ENCODE measurements at places on chromosomes 2 and 18.

- no peak for DNase-seq
Observed at GRCh38 chr18:5159080-5159479, 38.0 kb downstream of the AKAIN1 start.

GRCh38 chr18:74597034-74597661 lies 522 bp upstream of the ZNF407 start:
- DNase-seq = peak; percentile 86

DNA sequence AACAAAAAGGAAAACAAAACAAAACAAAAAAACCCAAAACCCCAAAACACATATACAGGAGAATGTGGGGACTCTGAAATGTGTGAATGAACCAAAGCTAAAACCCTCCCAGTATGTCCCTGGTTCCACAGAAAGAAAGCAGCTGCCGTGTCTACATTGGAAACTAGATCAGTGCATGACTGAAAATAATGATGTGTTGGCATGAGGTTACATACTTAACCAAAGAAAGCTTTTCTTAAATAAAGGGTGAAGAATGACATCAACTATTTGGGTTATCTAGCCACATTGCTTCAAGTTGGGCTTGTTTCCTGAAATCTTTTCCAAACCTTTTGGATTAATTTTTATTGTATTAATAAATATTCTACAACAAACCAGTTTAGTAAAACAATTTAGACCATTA lies 91.9 kb upstream of the FN1 start:
- DNase-seq = no peak

- DNase-seq = no peak
Observed at GRCh38 chr2:178211943-178212342, 17.6 kb downstream of the OSBPL6 start.

- DNase-seq = no peak
Observed at GRCh38 chr18:47887227-47887626, 43.2 kb downstream of the SMAD2 start.

DNA sequence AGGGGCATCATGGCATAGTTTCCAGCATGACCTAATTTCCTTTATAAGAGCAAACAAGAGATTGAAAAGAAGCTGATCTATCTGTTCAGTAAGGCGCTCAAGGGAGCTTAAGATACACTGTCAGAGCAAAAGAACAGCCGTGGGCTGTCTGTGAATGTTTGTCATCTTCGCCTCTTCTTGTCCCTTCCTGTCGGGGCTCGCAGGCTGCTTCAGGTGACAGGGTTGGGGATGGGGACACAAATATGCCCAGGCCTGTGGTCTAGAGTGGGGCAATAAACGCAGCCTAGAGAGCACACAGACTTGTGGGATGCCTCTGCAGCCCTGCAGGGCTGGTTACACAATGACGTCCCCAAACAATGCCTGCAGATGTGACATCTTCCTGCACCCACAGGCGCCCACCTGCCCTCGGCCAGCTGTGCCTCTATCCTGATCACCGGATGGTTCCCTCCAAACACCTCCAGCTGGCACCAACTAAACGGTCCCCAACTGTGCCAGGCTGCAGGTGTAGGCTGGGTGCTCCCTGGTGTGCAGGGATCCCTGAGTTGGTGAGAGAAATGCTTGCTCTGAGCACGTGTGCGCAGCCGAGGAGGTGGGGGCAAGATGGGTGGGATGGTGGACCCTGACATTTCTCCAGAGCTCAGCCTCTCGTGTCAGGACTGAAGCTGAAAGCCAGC lies 72.8 kb downstream of the EDAR start:
- no peak for DNase-seq

- no peak for DNase-seq
Observed at GRCh38 chr2:31003749-31004148, 134.5 kb downstream of the GALNT14 start.

GRCh38 chr2:26018184-26019055 lies 15.5 kb upstream of the RAB10 start:
- peak; percentile 86 for DNase-seq

All from fibroblast of villous mesenchyme (primary cell).